ENCODE measurements at places on chromosomes 2 and 18.

- no peak for DNase-seq
Measured at GRCh38 chr18:25350489-25351251, 1.3 kb downstream of the ZNF521 start.

DNA sequence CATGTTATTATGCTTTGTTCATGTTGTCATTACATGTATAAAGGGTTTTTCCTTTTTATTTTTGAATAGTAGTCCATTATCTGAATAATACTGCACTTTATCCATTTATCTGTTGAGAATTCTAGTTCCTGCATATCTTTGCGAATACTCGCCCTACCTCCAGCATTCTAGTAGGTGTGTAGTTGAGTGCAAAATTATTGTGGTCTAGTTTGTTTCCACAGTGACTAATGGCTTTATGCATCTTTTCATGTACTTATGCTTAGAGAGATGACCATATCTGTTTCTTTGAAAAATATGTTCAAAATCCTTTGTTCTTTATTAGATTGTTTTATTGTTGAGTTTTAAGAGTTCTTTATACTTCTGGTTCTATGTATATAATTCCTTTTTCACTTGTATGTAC, 48.8 kb downstream of the EIF5B start:
- no peak for DNase-seq

DNA sequence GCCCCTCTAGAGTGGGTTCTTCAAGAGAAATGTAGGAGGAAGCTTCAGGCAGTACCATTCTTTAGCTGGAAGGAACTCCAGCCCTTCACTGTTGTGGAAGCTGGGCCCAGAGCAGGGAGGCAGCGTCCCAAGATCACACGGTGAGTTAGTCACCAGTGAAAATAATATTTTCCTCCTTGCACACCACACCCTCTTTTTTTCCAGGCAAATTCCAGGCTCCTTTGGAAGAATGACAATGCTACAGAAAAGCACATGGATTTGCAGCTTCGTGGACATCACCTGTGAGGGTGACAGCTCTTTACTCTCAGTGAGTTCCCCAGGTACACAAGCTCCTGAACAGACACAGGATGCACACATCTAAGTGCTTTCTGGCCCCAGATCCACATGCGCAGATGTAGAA, 157.1 kb downstream of the COL6A3 start:
- no peak for DNase-seq

- DNase-seq, result no peak
Measured at GRCh38 chr2:95260028-95261023, 13.9 kb upstream of the PROM2 start.

- no peak for DNase-seq
Measured at GRCh38 chr2:237320801-237321560, 93.0 kb downstream of the COL6A3 start.

GRCh38 chr2:5982193-5982902, 290.2 kb downstream of the SOX11 start:
- DNase-seq, result no peak

DNA sequence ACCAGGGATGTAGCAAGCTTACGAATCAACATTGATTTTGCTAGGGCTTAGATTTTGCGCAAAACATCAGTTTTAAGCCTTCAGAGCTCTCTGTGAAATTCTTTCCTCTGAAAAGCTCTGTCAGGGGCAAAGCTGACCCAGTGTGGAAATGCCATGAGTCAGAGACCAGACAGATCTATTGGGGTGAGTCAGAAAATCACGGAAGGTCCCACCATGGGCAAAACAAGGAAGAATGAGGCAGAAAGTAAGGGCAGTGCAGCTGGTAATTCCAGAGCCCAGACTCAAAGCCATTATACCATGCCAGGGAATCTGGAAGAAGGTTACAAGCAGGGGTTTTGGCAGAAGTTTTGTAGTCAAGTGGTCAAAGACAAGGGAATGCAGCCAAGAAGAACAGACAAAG, 256.6 kb upstream of the CTAGE1 start:
- peak; percentile 94 for DNase-seq

- peak; percentile 60 for DNase-seq
Measured at GRCh38 chr2:45681675-45682074, 30.2 kb downstream of the PRKCE start.

DNA sequence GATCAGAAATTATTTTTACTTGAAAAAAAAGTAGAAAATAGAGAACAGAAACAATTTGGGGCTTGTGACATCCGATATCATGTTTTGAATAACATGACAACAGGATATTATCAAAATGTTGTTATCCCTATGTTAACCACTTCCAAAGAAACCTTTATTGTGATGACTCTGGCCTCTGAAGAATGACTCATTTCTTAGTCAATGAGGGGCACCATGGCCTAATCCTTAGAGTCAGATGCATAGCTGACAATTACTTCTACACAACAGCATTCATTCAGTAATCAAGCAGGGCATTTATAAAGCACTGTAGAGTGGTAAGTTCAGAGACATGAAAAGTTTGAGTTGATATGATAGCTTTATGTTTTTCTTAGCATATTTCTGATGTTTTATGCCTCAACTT, 703.0 kb downstream of the RNF144A start:
- no peak for DNase-seq

DNA sequence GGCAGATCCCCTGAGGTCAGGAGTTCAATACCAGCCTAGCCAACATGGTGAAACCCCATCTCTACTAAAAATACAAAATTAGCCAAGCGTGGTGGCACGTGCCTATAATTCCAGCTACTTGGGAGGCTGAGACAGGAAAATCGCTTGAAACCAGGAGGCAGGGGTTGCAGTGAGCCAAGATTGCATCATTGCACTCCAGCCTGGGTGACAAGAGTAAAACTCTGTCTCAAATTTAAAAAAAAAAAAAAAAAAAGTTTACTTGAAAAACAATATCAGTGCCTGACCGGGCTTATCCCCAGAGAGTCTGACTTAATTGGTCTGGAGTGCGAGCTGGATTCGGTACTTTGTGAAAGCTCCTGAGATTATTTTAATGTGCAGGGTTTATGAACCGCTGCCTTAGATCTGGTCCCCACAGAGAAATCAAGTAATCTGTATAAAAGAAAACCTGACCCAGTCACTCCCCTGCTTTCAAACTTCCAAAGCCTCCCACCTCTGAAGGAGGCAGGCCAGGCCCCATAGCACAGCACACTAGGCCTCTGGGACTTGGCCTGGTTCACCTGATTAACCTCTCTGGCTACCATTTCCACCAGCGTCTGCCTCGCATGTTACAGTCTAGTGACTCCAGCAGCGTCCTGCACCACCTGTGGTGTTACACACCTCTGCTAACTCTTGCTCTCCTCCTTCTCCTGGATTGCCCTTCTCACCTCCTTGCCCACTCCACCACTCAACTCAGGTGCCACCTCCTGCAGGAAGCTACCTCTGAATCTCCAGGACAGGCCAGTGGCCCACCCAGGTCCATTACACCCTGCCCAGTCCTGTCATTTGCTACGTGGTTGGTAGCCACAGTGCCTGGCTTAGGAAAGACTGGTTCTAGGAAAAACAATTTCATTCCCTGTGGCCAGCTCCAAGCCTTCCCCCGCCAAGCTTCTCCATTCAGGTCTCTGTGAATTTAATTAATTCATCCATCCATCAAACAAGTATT, 114.3 kb upstream of the PPP1CB start:
- DNase-seq, result no peak

GRCh38 chr2:128442891-128443302, 124.2 kb upstream of the HS6ST1 start:
- no peak for DNase-seq

Data from HS-5 (cell line).